Fibroblast of skin of right quadriceps (primary cell): ENCODE measurements at places on chromosomes 5 and 9.
A peak's percentile ranks its signal among the peaks of the same experiment; 100 is the strongest.

DNA sequence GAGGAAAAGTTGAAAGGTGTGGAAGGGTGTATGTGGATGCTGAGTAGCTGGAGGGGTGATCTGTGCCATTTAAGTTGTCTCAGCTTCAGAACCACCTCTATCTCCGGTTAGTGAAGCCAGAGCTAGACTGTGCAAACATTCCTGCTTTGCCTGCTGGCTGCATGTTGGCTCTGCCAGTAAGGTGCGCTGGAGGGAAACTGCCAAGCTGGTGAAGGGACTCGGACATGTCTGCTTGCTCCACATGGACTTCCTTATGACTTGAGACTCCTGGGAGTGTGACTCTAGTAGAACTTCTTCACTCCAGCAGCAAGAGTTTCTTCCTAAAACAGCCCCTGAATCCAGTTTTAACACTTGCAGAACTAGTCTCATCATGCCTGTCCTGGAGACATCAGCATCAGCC is 27.9 kb downstream of the DAB2 start:
- DNase-seq: no peak

- peak; percentile 25 for DNase-seq
These were observed 6.6 kb downstream of the PTGES start for GRCh38 chr9:129746092-129746777.

DNA sequence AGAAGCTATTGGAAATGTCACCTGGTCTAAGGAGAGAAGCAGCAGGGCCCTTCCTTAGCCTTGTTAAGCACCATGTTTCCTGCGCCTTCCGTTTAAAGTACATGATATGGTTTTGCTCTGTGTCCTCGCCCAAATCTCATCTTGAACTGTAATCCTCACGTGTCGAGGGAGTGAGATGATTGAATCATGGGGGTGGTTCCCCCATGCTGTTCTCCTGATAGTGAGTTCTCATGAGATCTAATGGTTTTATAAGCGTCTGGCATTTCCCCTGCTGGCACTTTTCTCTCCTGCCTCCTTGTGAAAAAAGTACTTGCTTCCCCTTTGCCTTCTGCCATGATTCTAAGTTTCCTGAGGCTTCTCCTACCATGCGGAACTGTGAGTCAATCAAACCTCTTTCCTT is 49.7 kb downstream of the PRDM6 start:
- DNase-seq: no peak

GRCh38 chr5:10734037-10734709 is 26.9 kb downstream of the DAP start:
- DNase-seq: no peak

DNA sequence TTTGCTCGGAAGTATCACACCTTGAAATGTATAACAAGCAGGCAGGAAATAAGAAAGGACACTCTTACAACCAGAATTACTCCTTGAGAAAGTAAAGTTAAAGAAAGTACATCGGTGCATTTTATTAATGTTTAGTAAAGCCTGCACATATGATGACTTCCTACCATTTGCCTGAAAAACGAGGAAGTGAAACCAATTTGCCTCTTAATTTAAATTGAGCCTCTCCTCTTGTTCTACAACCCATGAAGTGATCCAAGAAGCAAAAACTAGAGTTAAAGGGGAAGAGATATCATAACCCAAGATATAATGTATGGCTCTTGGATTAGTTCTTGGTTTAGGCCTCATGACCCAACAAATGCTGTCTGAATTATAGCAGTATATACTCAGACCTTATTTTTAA is 95.6 kb downstream of the GNAQ start:
- DNase-seq: no peak

- no peak for DNase-seq
These were observed 69.6 kb upstream of the ABCA1 start for GRCh38 chr9:104997536-104997935.

GRCh38 chr9:36292641-36293040 is 34.4 kb upstream of the GNE start:
- DNase-seq: no peak

GRCh38 chr5:40484495-40484894 is 195.2 kb upstream of the PTGER4 start:
- DNase-seq: no peak

DNA sequence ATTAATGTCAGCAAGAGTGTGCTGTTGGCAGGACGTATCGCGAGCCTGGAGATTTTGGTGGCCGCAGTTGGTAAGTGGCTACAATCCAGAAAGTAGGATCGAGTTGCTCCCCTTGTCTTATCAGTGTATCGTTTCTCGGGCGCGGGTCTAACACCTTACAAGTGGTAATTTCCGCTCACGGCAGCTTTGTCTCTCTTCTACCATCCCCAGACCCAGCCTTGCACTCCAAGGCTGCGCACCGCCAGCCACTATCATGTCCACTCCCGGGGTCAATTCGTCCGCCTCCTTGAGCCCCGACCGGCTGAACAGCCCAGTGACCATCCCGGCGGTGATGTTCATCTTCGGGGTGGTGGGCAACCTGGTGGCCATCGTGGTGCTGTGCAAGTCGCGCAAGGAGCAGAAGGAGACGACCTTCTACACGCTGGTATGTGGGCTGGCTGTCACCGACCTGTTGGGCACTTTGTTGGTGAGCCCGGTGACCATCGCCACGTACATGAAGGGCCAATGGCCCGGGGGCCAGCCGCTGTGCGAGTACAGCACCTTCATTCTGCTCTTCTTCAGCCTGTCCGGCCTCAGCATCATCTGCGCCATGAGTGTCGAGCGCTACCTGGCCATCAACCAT is 1.1 kb downstream of the PTGER4 start:
- no peak for DNase-seq

- DNase-seq: no peak
These were observed 38.6 kb downstream of the ZNF366 start for GRCh38 chr5:72468606-72469005.

- DNase-seq: no peak
These were observed 1.1 kb upstream of the ANP32B start for GRCh38 chr9:97981846-97982682.

DNA sequence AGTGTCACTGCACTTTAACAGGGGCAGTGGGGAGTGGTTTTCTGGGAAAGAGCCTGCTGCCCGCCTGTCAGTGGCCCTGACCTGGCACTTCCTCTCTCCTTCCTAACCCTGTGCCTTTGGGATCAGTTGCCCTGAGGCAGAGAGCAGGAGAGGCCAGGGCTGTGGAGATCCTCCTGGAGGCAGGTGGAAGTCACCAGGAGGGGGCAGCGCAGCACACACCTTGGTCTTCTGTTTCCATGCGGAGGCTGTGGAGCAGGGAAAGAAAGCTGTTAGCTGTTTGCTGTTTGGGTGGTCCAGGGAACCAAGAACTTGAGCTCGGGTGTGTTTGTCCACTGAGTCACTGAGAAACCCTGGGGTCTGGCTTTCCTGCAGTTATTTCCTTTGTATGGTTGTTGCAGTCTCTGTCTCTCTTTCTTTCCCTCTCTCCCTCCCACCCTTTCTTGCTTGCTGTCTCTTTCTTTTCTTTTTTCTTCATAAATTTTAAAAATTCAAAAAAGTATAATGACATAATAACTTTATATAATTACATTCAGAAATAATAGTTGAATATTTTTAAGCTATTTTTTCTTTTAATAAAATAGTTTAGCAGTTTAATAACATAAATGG is 28.1 kb downstream of the NTRK2 start:
- DNase-seq: peak; percentile 79

GRCh38 chr5:5179597-5179996 is 39.5 kb downstream of the ADAMTS16 start:
- no peak for DNase-seq

GRCh38 chr9:20197976-20198685 is 409.3 kb upstream of the SLC24A2 start:
- peak; percentile 29 for DNase-seq

DNA sequence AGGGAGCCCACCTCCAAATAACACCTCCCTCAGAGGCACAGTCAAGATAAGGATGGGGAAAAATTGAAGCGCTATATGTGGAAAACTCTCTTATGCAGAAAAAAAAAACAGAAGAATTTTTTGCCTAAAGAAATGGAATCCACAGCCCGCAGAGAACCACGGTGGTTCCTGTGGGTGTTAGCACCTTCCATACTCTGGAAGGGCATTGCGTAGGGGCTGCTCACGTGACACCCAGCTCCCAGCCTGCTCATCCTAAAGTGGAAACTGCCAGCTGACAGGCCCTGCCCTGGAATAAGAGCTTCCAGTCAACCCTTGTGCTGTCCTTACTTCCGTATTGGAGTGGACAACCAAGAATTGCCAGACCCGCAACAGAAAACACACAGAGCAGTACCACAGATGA is 142.5 kb downstream of the FSTL4 start:
- no peak for DNase-seq

DNA sequence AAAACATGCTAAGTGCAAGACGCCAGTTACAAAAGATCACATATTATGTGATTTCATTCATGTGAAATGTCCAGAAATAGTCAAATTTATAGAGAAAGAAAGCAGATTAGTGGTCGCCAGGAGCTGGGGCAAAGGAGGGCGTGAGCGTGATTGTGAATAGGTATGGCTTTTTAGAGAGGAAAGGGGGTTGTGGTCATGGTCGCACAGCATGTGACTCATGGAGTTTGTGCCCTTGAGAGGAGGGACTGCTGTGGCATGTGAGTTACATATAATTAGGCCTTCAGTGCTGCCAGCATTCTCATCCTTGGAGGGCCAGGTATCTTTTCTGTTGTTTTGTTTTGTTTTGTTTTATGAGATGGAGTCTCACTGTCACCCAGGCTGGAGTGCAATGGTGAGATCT is 21.2 kb upstream of the MARCHF6 start:
- no peak for DNase-seq

DNA sequence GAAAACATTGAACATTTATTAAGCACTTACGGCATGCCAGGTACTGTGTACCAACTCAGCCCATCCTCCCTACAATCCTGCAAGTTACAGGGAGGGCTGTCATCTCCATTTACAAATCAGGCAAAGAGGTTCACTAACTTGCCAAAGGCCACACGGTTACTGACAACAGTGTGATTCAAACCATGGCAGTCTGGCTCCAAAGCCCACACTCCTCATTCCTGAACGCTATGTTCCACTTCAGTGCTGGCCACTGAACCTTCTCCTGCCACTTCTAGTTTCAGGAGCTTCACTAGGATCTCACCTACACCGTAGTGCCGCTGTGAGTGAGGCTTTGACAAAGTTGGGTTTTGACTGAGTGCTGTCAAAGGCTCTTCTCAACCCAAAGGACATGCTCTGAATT is 7.2 kb upstream of the LIFR start:
- DNase-seq: no peak

DNA sequence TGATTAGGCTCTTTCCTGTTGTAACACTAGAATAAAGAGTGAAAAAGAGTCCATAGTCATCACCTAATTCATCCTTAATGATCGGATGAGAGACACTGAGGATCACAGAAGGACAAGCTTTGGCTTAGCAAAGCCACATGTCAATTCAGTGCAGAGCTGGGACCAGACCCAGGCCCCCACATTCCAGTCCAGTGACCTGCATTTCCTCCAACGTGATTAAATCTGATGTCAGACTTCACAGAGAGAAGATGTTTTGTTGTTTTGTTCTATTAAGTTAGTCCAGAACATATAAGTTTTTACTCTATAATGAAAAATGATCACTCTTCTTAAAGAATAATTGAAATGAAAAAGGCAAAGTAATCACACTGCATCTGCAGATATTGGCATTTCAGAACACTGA is 377.9 kb upstream of the PAPPA start:
- peak; percentile 34 for DNase-seq

DNA sequence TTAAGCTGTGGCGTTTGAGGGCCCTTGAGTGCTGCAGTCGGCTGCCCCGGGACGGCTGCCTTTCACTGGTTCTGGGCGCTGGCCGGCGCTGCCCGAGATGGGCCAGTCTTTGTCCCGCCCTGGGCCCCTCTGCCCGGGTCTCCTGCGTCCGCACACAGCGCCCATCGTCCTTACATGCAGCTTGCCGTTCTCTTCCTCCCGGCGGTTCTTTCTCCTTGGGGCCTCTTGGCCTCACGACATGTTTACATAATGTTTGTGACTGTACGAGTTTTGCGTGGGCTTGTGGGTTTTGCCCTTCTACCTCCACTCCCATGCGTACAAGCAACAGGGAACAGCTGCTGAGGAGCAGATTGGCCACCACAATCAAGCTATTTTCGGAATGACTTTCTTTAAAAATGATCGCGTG is 618 bp downstream of the TNPO1 start:
- peak; percentile 46 for DNase-seq

DNA sequence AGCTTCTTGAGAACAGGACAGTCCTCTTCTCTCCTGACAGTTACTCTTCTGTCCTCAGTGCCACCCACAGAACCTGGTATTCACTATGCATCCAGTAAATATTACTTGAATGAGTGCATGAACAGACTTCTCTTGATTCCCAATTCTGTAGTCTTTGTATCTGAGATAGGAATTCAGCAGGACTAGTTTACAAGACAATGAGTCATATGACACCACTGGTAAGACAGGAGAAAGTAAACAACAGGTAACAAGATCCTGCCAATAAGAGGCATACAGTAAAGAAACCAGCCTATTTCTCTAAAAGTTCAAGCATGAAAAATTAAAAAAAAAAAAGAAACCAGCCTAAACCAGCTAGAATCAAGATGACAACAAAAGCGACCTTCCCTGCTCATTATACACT is 6.2 kb downstream of the ZNF883 start:
- DNase-seq: no peak

GRCh38 chr5:10733426-10733825 is 27.6 kb downstream of the DAP start:
- DNase-seq: no peak

DNA sequence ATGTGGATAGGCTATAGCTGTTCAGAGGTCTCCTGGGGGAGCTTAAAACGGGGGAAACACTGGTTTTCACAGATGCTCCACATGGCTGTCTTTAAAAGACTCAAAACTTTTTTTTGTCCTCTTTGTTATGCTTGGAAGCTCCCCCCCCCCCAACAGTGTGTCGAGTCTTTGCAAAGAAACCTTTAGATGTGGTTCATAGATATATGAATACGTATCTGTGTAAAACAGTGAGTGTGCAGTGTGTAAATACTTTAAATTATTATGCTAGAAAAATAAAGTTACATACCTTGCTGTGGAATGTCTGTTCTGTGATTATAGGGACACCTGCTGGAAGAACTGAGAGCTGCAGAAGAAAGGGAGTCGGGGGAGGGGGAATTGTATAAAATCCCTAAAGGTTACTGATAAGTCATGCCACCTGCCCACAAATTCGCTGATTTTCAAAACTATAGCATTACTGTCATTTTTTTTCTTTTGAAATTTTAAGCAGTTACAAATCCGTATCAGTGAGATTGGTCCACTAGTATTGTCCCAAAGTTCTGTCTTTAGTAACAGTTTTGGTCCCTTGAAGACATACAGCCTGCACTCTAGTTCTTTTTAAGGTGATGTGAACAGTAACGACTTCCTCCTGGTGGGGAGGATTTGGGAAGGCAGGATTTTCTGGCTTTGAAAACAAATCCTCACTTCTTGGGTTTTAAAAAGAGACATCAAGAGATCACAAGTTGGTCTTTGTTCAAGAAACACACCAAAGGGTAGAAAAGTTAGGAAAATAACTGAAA is 22.9 kb downstream of the RGMB start:
- DNase-seq: peak; percentile 81

DNA sequence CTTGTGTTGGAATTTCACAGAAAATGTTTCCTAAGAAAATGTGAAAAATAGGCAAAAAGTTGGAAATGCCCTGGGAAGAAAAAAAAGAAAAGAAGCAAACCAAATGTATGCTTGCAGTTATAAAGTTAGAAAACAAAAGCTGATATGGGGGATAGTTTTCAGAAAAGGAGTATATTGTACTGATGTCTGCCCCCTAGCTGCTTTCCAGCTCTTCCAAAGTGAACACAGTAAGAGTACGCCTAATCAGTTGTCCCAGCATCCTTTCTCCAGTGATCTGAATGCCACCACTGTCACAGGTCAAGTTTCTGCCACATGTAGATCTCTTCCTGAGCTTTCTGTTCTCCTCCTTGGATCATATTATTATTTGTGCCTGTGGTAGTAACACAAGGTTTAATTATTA is 5.8 kb downstream of the TYRP1 start:
- DNase-seq: no peak

GRCh38 chr9:88791105-88791805 is 200.0 kb upstream of the S1PR3 start:
- peak; percentile 82 for DNase-seq
